Stimulated activated CD4-positive, alpha-beta T cell treated with anti-CD3 and anti-CD28 coated beads, TNF-alpha, amount 100 ng/mL, for 4 hours (primary cell): ENCODE measurements at places on chromosomes 2 and 18.

DNA sequence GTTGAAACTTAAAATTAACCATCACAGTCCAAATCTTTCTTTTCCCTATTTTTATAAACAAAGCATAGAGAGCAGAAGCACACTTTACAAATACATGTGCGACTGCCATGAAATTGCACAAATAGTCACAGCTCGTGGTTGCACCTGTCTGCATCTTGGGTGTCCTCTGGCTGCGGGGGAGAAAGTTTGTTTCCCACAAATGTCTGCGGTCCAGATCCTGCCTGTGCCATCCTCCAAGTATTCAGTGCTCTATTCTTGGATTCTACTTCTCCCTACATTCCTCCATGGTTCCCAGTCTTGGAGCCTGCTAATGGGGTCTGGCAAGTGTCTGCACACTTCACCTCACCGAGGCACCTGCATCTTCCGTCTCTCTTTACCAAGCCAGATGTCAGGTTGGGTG, 52.2 kb downstream of the SMIM21 start:
- no peak for DNase-seq

DNA sequence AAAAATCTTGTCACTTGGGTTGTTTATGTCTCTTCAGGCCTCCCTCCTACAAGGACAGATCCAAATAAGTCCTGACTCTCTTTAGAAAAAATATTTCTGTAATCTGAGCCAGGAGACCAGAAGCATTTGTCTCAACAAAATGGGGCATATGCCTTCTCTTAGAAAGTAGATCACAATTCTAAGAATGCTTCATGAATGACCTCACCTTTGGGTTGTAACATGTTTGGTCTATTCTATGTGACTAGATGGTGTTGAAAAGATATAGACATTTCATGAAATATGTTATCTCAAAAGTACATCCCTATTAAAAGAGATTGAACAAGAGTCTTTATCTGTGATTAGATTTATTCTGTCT, 159.0 kb upstream of the SETBP1 start:
- no peak for DNase-seq

- no peak for DNase-seq
Measured at GRCh38 chr2:229118927-229119326, 152.2 kb downstream of the PID1 start.

DNA sequence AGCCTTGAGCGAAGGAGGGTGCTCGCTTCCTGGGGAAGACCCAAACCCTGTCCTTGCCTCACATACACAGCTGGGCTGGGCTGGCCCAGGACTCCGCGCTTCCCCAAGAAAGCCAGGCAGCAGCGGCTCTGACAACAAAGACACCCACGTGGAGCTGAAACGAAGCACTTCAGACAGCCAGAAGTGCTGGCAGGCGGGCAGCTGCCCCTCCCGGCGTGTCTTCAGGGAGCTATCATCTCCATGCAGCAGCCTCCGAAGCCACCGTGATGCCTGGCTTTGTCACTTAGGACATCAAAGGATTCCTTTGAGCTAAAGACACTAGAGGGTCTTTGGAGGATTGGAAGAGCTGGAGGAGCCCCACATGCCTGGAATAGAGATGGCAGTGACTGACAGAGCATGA, 35.2 kb downstream of the C1QL2 start:
- DNase-seq = no peak

DNA sequence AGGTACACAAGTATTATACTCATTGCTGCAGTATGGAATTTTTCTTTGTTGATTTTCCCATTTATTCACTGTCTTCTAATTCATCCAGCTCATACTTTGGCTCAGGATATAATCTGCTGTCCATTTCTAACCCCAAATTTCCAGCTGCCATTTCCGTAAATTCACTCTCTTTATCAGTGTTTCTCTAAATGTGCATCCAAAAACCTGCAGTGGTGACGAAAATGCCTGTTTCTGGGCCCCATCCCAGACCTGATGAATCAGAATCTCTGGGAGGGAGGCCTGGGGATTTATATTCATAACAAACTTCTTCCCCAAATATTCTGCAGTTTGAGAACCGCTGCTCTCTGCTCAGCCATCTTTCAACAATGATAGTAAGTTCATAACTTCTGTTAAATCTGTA, 86.6 kb downstream of the VWC2L start:
- no peak for DNase-seq

- DNase-seq = no peak
Measured at GRCh38 chr18:44819944-44820510, 139.3 kb downstream of the SETBP1 start.

DNA sequence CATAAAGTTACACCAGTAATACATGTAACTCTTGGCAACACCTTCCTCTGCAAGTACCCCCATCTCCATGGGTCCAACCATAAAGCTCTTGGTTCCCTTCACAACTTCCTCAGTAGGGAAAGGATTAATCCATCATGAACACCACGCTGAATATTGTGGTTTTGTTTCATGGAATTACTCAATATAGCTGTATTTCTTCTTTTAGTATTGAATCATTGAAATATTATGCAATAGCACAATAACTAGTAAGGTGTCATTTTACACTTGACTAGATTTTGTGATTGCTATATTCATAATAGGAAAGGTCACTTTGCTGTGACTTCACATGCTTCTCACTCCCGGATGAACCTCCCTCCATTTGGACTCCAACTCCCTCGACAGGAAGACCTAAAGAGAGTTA, 29.7 kb upstream of the PID1 start:
- no peak for DNase-seq

GRCh38 chr2:215347878-215348277, 36.0 kb downstream of the ATIC start:
- DNase-seq = no peak

DNA sequence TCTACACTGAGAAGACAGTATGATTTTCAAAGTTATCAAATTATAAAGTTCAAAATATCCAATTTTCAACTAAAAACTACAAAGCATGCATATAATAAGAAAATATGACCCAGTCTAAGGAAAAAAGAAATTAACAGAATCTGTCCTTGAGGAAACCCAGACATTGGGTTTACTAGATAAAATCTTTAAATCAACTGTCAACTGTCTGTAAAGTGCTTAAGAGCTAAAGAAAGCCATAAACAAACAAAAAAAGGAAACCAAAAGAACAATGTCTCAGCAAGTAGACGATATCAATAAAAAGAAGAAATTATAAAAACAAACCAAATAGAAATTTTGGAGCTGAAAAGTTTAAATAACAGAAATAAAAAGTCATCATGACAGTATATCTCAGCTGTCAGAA, 10.5 kb upstream of the ABCB11 start:
- DNase-seq = no peak

GRCh38 chr18:42289526-42289925, 334.5 kb downstream of the PIK3C3 start:
- DNase-seq = no peak

GRCh38 chr2:168997794-168998193, 33.3 kb downstream of the ABCB11 start:
- DNase-seq = no peak

DNA sequence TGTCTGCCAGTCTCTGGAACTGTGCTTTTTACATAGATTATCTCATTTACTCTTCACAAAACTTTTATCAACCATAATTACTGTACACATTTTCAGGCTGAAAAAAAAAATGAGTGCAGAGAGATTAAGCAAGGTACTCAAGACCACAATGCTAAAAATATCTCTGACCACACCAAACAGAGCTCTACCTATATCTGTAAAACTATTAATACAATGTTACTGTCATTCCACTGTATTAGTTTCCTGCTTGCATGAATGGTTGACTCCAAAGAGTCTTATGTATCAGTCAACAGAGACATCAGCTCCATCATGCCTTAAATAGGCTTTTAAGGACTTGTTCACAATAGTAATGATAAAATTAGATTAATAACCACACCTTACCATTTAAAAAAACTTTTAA, 134.7 kb upstream of the CCDC150 start:
- no peak for DNase-seq

- no peak for DNase-seq
Measured at GRCh38 chr2:26778507-26778906, 7.3 kb upstream of the CENPA start.

GRCh38 chr2:138066841-138067240, 102.6 kb downstream of the HNMT start:
- no peak for DNase-seq

- DNase-seq = no peak
Measured at GRCh38 chr2:237231593-237231992, 145.9 kb downstream of the COPS8 start.

GRCh38 chr2:205747829-205748386, 65.6 kb downstream of the NRP2 start:
- no peak for DNase-seq

GRCh38 chr2:241948901-241949735, 79.6 kb downstream of the RTP5 start:
- DNase-seq = no peak

DNA sequence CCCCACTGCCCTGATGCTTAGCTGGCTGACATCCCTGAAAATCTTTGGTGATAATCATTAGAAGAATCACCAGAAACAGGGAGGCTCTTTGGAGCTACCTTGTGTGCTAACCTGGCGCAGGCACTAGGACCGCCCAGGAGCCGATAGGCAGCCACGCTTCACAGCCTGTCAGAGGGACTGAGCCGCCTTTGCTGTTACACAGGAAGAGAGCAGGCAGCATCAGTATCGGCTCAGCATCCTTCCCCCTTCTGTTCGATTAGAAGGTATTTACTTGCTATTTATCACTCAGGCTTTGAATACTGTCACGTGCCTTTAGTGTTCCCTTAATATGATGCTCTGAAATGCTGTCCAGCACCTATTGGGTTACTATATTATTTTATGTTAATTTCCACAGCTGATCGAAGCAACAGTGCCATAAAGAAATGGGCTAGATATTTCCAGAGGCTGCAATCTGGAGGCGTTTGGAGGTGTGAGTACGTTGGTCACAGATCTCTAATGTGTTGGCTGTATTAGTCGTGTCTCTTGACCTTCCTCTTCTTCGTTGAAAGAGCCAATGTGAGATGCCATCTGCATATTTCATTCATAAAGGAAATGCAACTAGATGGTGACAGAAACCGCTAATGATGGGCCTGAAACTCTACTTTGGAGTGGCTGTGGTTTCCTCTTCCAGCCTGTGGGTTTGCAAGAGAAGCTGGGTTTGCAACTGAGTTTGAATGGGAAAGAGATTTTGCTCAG, 110.4 kb upstream of the RAB27B start:
- DNase-seq = no peak

DNA sequence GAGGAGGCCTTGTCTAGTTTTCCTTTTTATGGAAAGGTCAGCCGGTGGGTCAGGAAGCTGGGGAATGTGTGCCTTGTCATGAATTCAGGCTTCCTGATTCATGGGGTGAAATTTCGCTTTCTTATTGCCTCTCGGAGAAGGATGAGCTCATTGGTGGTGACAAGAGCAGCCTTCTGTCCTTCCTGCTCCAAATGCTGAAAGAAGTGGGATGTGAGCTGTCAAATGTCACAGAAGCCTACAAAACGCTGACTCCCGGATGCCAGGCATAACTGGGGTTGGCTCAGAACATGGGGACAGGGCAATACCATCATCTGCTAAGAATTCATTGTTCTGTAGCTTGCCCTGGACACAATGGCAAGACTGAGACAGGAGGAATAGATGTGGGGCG, 55.8 kb upstream of the FAM136A start:
- no peak for DNase-seq

DNA sequence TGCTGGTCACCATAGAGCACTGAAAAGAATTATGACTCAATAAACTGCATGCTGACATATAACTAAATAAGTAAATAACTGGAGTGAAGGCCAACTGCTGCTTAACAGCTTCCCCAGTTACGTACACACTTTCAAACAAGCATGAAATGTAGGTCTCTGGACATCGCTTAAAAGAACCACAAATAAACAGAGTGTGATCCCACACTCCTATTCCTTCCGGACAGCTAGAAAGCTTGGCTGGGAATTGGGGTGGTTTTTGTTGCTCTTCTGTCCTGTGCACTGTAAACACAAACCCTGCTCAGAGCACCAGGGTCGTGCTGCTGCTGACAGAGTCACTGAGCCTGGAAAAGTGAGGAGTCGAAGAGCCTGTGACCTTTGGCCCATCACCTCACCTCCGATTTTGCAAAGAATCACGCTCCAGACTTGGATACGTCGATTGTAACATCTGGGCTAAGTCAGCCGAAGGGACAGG, 162.7 kb upstream of the NT5C1B start:
- no peak for DNase-seq

GRCh38 chr2:203582468-203582867, 47.4 kb upstream of the RAPH1 start:
- DNase-seq = no peak

DNA sequence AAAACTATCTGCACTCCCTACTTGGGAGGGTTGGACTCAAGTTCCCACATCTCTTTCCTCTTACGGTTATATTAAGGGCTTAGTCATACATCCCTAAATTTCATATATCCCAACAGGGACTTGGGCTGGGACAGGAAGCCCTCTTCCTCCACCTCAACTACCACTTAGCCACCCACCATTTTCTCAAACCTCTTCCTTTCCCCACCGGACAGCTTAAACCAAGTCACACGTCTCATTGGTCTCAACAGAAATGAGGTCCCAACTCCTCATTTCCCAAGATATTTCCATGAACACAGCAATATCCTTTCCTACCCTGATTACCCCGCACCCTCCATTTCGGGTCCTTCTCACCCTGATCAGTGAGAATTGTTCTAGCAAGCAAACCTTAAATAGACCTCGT, 736 bp downstream of the ZSCAN30 start:
- no peak for DNase-seq

- DNase-seq = no peak
Measured at GRCh38 chr2:172962824-172963223, 112.8 kb upstream of the MAP3K20 start.

DNA sequence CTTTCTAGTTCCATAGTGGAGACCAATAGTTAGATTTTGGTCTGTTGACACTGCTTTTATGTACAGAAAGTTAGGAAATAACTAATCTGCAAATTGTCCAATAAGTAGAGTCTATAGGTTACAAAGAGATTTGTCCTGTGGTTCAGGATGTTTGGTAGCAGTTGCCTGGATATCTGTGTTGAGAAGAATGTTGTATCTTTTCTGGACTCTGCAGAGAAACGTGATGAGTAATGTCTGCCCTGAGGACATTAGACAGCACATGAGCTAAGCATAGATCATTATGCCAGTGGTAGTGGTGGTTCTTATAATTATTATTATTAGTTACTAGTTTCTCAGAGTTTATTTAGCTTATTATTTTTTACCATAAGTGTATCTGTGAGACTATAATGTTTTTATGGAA, 65.8 kb downstream of the ANKRD62 start:
- no peak for DNase-seq

DNA sequence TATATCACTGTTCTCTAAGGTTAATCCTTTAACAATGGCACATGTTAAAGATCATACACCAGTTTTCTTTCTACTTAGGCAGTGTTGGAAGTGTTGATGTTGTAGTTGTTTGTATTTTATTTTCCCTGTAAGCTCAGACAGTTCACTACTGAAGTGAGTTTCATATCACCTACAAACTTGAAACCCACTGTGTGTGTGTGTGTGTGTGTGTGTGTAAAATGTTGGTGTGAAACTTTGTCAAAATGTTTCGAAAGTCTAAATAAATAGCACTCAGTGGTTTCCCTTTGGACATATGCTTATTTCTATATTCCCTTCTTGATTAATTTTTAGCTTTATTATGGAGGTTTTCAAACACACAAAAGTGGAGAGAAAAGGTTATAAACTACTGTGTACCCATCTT, 79.8 kb upstream of the CAVIN2 start:
- DNase-seq = no peak
